ENCODE measurements at places on chromosomes 1 and 21.

DNA sequence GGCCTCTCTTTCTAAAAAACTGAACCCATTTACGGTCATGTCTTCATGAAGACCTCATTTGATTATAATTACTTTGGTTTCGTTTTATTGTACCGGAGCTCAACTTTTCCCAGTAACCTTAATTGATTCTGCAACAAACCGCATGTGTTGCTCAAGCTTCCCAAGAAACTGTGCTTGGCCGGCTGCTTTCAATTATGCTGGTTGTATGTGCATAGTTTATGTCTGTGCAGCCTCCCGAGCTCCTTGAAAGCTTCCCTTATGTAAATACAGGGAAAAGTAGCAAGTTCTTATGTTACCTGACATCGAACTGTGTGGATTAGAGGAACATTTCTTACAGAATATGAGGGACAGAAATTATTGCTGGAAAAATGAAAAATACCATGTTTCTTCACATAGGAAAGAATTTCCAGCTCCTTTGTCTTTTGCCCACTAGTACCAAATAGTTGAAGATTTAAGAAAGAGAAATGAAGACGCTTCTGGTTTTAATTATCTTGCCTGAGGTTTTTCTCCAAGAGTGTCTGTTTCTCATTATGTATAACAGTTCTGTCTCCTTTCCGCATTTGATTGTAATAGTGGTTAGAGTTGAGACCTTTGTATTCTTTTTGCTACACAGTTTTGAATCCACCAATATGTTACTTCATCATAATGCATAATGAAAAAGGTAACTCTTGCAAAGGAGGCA, 2.1 kb downstream of the VCAM1 start:
- no peak for DNase-seq

DNA sequence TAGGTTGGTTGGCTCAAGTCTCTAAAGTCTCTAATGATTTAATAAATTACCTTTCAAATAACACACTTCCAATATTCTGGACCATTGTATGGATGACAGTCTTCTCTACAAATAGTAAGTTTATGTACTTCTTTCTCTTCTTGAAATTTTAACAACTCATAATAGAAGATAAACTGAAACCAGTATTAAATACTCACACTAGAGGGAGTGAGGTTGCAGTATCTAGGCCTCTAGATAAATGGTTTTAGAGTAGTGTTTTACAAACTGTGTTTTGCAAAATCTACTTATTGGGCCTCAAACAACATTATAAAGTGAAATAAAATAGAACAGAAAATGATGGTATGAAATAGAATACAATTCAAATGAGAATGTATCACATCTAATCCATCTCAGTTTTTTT, 479.9 kb upstream of the BRINP3 start:
- DNase-seq = no peak

- DNase-seq = no peak
Measured at GRCh38 chr1:30273021-30273325, 450.4 kb downstream of the MATN1 start.

- no peak for DNase-seq
Measured at GRCh38 chr1:77831566-77831965, 52.1 kb downstream of the MIGA1 start.

GRCh38 chr1:220317161-220317560, 44.9 kb upstream of the RAB3GAP2 start:
- no peak for DNase-seq

DNA sequence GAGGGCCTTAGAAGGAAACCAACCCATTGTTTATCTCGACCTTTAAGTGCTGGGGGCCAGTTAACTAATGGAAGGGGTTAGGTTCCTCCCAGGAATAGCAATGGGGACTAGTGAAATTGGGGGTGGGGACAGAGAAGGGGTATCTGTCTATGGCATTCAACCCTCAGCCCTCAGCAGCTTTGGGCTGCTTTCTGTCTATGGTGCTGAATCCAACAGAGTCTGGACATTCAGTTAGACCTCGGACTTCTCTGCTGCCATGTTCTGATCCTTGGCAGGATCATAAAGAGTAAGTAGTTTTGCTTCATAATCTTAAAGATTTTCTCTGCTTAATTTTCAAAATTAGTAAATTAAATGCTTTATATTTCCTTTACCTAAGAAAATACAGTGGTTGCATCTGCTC, 2.6 kb upstream of the EPHA10 start:
- DNase-seq = no peak

DNA sequence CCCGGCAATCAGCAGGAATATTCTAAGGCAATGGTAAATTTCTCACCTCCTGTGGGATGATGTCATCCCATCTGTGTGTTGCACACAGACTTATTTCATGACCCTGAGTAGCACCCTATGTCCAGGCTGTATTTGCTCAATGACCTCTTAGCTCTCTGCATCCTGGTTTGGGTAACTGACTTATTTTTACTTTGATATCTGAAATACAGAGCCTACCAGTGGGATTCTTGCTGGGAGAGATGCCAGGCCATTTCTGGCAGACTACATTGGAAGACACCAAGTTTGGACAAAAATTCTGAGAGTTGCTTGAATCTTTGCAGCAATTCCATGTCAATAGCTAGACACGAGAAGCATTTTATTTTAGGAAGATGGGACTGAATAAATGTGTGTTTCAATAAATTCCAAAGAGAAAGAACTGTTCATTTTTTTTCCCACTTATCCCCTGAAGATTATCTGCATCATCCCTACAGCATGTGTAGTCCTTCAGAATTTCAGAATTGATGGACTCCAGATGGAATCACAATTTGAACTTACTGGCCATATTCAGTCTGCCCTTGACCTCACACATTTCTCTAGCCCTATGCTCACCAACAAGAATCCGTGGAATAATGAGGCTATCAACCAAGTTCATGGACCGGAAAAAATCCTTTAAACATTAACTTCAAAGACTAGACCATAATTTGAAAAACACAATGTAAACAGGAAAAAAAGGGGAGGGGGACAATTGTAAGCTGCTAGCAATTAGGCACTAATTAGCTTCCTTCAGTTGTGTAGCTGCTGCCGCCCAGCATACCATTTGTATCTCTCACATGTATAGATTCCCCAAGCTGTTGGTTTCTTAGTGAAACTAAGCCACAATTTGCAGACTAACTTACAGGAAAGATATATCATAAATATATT, 226.5 kb downstream of the HMCN1 start:
- no peak for DNase-seq

GRCh38 chr1:224092111-224092510, 21.8 kb upstream of the FBXO28 start:
- no peak for DNase-seq

- DNase-seq = no peak
Measured at GRCh38 chr1:3498986-3499385, 44.5 kb downstream of the ARHGEF16 start.

- no peak for DNase-seq
Measured at GRCh38 chr1:2385606-2386280, 5.6 kb downstream of the MORN1 start.

DNA sequence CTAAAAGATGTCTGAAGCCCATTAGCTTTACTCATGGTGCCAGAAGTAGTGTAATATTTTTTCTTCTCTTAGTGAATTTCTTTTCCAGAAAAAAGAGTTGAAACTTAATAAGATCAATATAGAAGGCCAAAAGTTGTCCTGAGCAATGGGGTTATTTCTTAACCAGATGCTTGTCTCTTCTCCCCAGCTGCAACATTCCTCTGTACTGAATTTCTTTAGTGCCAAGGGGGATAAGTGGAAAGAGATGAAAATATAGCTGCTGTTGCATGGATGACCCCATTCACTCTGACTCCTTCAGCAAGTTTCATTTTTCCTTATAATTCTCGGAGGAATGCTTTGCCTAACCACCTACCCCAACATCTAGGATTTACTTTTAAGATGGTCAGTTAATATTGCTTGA, 675.0 kb downstream of the USP25 start:
- DNase-seq = no peak

- no peak for DNase-seq
Measured at GRCh38 chr1:79059341-79059740, 52.8 kb upstream of the ADGRL4 start.

DNA sequence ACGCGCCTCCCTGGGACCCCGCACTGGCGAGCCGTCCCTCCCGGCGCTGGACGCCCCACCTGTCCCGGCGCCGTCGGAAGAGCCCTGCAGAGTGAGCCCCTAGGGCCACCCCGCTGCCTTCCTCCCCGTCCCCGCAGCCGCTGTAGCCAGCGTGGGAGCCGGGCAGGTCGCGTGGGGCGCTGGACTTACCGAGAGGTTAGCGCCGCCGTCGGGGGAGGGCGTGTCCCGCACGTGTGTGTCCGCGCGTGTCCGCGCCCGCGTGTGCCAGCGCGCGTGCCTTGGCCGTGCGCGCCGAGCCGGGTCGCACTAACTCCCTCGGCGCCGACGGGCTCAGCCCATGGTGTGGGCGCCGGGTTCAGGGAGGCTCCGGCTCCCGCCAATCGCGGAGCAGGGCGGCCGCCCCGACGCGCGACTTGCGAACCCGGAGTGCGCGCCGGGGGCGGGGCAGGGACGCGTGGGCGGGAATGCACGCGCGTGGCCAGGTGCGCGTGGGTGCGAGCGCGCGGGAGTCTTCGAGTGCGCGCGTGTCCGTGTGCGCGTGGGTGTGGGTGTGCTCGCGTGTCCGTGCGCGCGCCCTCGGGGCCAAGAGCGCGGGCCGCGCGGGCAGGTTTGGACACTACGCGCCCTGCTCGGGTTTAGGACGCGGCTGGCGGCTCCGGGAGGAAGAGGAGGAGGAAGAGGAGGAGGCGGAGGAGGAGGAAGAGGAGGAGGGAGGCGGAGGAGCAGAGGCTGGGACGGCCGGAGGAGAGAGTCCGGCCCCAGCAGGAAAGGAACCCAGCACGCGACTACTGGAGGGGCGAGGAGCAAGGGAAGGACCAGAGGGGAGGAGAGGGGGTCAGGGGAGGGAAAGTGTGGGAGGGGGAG, 145.2 kb upstream of the ETS2 start:
- DNase-seq = no peak

GRCh38 chr1:94433866-94434265, 15.7 kb downstream of the ABCD3 start:
- no peak for DNase-seq

GRCh38 chr1:239884796-239885195, 206.9 kb upstream of the FMN2 start:
- no peak for DNase-seq

DNA sequence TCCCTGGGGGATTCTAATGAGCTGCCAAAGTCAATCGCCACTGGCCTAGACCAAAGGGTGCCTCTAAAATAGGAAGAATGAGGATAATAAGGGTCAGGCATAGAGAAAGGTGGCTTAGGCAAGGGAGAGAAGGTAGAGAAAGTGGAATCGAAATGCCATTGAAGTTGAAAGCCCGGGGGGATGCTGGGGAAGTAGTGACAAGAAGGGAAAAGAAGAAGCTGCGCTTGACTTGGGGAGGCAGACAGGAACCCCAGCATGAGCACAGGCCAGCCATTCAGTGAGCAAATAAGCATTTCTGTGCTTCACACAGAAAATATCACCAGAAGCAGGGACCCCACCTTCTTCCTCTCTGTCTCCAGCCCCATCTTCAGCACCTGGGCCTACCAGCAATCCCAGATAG, 1.5 kb downstream of the CD2 start:
- DNase-seq = no peak

DNA sequence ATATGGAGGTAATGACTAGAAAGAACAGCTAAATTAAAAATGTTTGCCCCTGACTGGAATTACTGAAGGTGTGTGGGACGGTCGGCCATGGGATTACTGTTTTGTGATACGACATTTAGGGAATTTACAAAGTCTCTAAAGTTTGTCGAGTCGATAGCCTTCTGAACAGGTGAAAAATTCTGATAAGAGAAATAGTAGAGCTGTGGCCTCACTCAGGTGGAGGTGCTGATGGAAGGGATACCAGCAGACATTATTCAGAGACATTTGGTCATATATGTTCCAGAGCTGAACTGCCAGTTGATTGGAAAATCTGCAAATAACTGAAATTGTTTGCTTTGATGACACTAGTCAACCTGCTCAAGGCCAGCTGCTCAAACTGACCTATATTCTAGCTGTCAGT, 71.1 kb downstream of the ADCY10 start:
- DNase-seq = no peak

- DNase-seq = peak; percentile 88
Measured at GRCh38 chr1:173478094-173478674, 1.0 kb downstream of the PRDX6 start.

GRCh38 chr1:205447457-205448341, 8.1 kb downstream of the BLACAT1 start:
- no peak for DNase-seq

- no peak for DNase-seq
Measured at GRCh38 chr1:228652116-228652515, 83.2 kb upstream of the RHOU start.

DNA sequence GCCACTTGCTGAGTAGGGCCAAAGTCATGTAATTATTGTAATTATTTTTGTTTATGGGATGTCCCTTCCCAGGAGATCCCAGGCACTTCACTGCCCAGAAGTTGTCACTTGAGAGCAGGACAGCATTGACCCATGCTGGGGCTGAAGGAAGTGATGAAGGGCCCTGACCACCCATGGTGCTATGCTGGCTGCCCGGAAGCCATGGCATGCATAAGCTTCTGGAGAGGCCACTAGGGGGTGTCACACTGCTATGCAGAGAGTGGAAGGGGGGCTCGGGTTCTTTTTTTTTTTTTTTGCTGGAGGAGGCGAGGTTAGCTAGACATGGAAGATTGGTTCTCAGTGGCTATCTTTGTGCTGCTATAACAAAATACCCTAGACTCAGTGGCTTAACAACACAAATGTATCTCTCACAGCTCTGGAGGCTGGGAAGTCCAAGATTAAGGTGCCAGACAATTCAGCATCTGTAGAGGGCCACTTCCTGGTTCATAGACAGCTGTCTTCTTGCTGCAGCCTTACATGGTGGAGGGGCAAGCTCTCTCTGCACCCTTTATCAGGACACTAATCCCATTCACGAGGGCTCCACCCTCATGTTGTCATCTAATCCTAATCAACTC, 84.9 kb downstream of the CNIH3 start:
- DNase-seq = no peak

DNA sequence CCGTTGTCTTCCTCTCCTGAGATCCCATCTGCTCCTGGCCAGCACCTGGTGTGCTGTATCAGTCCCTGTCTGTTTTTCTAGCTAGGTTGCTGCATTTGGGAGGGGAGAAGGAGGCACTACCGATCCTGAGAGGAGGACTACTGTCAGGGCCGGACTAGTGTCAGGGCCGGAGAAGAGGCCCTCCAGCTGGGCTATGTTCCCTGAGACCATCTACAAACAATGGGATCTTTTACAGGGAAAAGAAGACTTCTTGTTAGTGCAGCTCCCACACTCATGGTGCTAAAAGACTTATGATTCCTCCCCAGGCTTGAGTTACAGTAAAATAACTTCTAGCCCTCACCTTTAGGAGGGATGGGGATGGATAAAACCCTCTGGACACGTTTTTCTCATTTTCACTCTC, 141.0 kb upstream of the TNR start:
- no peak for DNase-seq

DNA sequence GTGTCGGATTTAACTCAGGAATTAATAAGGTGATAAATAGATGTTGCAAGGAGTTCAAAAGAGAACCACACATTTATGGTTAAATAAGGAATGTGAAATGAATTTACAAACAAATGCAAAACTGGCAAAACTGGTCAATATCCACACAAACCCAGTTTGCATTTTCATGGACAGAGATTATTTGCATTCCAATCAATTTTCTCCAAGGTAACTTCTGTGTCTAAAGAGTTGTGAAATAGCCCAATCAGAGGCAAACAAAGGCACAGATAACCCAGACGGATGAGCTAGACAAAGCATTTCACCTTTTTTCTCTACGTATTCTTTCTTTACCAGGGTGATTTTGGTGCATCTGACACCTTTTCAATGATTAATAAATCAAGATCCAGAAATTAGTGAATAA, 63.9 kb downstream of the MAP3K7CL start:
- DNase-seq = no peak
